ENCODE measurements at places on chromosomes 11 and 22.
A peak's percentile ranks its signal among the peaks of the same experiment; 100 is the strongest.

- peak; percentile 13 for DNase-seq
Observed at GRCh38 chr11:45885274-45885920, at the start of gene MAPK8IP1. Gene MAPK8IP1 (plus strand): TSS chr11:45885651. CDS start chr11:45885821, 170 bp downstream.

DNA sequence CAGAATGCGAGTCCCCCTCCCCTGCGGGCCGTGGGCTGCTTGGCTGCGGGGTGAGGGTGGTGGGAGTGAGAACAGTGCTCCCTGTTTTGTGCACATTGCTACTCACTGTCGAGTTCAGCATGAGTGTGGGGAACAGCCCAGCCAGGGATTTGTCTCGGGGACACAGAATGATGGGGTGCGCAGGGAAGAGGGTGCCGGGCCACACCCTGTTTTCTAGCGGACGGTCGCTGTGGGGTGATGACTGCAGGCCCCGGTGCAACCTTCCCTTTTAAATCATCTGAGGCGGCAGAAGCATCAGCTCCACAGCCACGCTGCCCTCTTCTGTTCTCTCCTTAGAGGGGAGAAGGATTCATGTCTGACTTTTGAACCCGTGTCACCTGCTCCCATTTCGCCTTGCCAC, 1051.2 kb downstream of the TBC1D22A start:
- DNase-seq = no peak

DNA sequence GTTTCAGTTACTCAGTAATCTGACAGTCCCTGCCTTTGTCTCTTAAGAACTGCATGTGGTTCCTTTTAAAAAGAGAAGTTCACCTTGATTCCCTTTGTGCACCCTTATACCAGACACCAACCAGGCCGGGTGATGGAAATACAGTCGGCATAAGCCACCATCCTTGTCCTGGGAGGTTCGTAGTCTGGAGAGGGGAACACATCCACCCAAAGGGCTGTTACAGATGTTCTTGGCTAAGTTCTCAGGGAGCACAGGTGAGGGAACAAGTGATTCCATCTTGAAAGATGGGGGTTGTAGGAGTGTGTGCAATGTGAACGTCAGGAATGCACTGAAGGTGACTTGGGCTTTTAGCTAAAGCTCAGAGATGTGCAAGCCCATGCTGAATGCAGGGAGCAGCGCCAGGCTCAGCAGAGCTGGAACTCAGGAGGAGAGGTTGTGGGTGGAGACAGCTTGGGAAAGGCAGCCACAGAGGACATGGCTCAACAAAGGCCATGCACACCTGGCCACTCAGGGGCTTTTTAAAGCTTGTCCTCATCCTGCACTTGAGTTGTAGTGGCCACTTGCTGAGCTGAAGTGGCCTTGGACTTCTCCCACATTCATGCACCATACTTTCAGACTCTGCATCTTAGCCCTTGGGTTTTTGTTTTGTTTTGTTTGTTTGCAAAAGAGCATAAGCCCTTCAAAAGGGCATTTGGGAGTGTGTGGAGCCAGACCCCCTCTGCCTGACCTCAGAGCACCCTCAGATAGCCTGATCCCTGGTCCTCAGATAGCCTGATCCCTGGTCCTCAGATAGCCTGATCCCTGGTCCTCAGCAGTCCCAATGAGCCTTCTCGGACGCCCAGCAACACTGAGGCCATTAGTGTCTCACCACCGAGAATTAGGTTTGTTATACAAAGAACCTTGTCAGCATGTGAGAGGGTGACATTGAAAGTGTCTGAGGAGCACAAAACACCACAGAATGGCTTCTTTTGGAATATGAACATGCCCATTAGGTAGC, 12.7 kb upstream of the TMA7B start:
- no peak for DNase-seq

DNA sequence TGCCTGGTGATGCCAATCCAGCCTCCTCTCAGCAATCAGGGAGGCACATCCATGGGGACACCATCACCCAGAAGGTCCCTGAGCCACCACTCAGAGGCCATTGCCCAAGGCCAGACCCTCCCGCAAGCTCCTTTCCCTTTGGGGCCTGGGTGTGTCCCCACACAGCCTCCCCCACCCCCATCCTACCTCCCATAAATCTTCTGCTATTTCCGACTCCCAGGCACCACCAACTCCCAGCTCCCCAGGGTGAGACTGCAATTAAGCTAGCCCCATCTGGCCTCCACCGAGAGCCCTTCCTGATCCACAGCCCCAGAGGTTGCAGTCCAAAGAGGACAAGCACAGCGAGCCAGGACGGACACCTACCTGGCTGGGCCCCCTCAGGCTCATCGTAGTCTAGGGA, 6.3 kb downstream of the ARHGAP1 start:
- no peak for DNase-seq

- no peak for DNase-seq
Observed at GRCh38 chr11:104522123-104522522, 358.2 kb upstream of the PDGFD start.

- DNase-seq = no peak
Observed at GRCh38 chr22:36237462-36238372, 1.6 kb downstream of the APOL2 start.

- DNase-seq = no peak
Observed at GRCh38 chr22:49323751-49324415, 503.8 kb downstream of the BRD1 start.

GRCh38 chr11:12565406-12565805, 108.8 kb upstream of the TEAD1 start:
- no peak for DNase-seq

DNA sequence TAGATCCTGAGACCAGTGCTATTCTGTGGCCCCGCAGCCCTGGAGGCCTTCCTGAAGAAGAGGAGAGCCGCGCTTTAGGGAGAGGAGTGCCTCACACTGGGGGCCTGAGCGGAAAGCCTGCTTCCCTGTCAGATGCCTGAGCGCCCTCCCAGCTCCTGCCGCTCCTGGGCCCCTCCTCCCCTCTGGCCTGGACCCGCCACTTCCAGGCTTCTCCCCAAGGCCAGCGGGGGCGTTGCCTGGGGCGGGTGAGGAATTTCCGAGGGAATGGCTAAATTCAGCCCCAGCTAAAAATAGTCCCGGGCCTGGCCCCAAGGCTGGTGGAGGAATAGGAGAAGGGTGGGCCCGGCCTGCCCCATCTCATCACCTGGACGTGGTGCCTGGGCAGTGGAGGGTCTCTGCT, 15.4 kb downstream of the ARHGEF17 start:
- DNase-seq = no peak

- no peak for DNase-seq
Observed at GRCh38 chr11:42390116-42390515, 921.7 kb upstream of the API5 start.

GRCh38 chr11:106996691-106997090, 21.6 kb downstream of the GUCY1A2 start:
- no peak for DNase-seq

GRCh38 chr11:2453436-2453835, 8.6 kb downstream of the KCNQ1 start:
- DNase-seq = no peak

- no peak for DNase-seq
Observed at GRCh38 chr22:33940741-33941140, 20.5 kb upstream of the LARGE1 start.

- DNase-seq = no peak
Observed at GRCh38 chr11:1947592-1948237, 583 bp downstream of the MRPL23 start.

GRCh38 chr22:38570779-38571364, 889 bp upstream of the DMC1 start:
- peak; percentile 15 for DNase-seq

- no peak for DNase-seq
Observed at GRCh38 chr11:77821349-77821851, 456 bp downstream of the AAMDC start.

DNA sequence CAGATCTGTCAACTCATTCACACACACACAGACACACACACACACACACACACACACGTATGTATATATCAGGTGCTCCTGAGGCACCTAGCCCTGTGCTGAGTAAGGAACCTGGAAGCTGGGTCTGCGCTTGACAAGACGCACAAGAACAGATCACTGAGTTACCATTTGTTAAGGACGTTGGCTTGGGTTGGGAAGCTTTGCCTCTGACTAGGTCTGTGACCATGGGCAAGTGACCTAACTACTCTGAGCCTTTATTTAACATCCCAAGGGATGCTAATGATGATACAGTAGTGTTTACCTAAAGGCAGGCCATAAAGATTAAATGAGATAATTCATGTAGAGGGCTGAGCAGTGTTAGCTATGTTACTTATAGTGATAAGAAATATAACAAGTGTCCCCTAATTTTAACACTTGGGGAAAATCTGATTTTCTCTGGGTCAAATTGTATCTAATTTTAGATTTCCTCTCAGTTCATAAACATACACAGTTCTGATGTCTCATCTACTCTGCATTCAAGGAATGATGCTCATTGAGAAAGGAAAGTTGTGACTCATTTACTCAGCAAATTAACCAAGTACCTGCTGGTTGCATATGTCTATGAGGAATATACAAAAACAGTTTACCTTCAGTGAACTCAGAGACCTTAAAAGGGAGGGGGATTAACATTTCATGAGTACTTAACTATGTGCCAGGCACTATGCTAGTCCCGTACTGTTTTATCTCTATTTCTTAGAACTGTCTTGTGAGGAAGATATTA, 13.6 kb downstream of the RNF185 start:
- no peak for DNase-seq

DNA sequence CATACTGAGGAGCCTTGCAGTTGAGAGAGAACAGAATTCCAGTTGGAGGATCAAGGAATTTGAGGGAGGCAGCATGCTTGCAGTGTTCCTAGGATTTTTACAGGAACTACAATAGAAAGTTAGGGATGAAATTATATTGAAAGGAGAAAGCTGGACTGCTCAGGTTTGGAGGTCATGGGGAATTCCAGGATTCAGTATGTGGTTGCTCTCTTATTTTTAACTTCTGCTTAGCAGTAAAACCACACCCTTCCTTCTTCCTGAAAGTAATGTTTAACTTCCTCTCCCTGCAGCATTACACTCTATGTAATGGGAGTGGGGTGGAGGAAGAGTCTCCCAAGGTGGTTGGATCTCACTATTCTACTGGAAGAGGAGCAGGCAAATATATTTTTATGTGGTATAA, 31.3 kb downstream of the CTNND1 start:
- DNase-seq = no peak

- DNase-seq = no peak
Observed at GRCh38 chr11:58905011-58905720, 34.1 kb upstream of the GLYATL1 start.

DNA sequence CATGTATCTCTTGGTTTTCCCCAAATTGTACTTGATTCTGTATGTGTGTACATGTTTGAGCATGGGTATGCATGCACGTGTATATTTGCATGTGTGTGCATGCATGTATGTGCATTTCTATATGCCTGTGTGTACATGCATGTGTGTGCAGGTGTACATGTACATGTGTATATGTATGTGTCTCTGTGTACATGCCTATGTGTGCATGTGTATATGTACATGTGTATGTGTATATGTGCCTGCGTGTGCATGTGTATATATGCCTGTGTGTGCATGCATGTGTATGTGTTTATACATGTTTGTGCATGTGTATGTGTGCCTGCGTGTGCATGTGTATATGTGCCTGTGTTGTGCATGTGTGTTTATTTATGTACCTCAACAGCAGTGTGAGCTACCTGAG, 5.3 kb upstream of the NCF4 start:
- no peak for DNase-seq

DNA sequence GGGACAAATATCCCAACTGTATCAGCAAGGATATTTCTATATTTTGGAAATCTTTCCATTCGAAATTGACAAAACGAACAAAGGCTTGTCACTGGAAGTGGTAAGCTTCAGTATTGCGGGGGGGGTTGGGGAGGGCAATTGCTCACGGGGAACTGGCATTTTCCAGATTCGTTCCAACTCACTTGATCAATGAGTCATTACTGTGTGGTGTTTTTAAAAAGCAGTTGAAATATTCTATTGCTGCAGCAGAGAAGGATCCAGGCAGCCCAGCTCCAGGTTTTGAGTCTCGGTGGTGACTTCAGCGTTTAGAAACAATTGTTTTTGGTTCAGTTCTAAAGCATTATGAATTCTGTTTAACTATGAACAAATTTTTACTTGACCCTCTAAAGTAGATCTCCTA, 33.8 kb upstream of the FBLN1 start:
- no peak for DNase-seq

DNA sequence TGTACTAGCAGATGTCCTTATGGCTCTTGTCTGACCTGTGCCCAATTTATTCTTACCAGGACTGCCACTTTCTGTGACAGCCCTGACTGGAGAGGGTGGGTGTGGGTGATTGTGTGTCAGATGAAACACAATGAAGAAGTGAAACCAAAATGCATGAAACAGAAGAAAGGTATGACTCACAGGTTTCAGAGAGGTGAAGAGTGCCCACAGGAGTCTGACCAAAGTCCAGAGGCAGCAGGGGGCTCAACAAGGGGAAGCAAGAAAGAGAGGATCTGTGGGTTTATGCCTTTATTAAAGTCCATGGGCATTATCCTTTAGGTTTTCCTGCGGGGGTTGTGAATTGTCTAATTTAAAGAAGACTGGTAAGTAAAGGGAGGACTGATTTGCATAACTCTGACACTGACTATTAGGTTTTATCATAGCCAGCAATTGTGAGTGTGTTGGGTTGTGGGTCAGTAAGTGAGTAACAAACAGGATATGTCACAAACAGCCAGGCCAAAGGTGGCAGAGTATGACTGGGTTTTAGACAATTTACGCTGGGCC, 3.9 kb upstream of the OR4C6 start:
- DNase-seq = no peak

DNA sequence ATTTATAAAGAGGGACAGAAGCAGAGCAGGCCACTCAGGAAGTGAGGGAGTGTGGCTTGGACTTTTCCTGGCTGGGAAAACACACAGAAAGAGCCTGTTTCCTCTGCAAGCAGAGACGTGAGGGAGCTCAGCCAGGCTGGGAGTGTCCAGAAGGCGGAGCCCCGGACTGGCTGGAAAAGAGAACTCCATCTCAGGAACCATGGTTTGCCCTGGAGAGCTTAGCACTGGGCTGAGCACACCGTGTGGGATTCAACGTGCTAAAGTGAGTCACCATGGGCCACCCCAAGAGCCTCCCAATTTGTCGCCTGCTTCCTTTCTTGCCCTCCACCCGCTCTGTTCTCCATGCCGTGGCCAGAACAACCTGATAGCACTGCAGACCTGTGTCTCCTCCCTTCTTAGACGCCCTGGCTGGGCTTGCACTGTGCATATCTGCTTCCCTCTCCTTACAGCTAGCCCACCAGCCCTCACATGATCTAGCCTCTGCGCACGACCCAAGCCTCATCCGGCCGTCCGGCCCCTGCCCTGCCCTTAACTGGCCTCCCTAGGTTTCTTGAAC, 51.8 kb downstream of the GALNT18 start:
- DNase-seq = no peak

- no peak for DNase-seq
Observed at GRCh38 chr22:33923660-33924246, 3.5 kb upstream of the LARGE1 start.

DNA sequence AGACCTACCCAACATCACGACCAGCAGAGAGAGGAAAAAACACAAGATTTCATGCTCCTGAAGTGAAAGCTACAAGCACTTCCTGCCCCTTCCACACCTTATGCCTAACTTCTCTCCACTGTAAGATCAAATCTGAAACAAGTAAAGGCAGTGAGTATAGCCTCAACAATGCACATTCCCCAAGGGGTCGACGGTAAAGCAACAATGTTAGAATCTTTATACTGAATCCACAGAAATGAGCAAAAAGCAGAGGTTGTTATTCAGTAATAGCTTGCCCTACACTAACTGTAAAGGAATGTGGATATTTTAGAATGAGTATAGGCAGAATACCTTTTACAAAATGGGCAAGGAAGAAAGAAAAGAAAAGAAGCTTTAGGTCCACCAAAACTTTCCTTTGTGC, 15.6 kb downstream of the ARFGAP3 start:
- DNase-seq = no peak
